ENCODE measurements at places on chromosomes 7 and 10.

DNA sequence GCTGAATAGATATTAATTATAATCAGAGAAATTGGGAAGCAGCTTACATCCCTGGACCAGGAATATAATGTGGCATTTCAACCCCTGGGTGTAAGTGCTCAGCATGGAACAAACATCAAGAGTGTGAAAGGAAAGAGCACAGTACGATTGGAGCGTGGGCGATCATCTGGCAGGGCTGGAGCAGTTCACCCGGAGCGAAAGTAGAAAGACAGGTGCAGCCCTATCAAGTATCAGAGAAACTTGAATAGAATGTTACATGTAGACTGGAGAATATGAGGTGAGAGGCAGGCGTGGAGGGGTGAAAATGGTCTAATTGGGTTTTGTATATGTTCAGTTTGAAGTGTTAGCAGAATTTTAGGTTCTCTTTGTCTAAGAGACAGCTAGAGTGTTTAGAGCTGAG lies 303.0 kb downstream of the MDFIC start:
- no peak for DNase-seq

DNA sequence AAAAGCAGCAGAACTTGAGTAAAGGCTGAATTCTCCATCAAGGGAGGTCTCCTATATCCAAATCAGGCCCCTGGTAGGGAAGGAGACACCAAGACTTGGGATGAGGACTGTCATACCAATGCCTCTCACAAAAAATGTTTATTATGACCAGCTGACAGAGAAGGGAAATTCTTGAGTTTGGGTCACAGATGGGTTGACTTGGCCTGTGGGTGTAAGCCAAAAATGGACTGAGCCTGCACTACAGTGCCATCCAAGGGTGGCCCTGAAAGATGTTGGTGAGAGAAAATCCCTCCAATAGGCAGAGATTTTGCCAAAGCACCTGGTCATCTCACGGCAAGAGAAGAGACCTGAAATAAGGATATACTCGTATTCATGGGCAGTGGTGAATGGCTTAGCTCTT lies 27.0 kb upstream of the PPIF start:
- DNase-seq = no peak

GRCh38 chr10:28327491-28327880 lies 24.6 kb upstream of the MPP7 start:
- DNase-seq = no peak

DNA sequence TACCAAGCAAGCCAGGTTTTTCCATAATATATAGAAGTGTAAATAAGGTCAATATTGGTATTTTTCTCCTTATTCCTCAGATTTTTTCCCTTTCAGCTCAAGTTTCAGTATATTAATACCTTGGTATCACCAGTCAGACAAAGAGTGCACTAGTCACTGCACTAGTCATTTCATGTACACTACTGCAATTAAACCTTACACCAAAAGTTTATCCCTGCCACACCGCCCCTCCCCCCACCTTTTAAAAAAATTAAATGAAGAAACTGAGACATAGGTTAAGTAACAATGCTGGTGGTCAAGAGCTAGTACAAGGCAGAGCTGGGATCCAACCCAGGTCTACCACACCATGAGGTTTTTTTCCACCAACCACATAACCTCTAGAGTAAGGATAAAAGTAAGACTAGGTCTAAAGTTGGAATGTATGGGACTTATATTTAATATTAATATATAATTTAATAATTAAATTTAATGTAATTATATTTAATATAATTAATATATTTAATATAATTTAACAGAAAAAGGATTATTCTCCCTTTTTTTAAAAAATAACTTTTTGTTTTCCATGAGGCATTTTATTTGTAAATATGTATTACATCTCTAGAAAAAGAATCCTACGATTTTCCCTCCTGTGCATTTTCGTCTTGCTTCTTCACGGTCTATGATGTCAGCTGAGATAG lies 68.5 kb downstream of the NT5C2 start:
- no peak for DNase-seq

- DNase-seq = no peak
Measured at GRCh38 chr7:94632338-94633013, 23.5 kb downstream of the SGCE start.

- DNase-seq = no peak
Measured at GRCh38 chr7:36244429-36244828, 91.4 kb downstream of the EEPD1 start.

DNA sequence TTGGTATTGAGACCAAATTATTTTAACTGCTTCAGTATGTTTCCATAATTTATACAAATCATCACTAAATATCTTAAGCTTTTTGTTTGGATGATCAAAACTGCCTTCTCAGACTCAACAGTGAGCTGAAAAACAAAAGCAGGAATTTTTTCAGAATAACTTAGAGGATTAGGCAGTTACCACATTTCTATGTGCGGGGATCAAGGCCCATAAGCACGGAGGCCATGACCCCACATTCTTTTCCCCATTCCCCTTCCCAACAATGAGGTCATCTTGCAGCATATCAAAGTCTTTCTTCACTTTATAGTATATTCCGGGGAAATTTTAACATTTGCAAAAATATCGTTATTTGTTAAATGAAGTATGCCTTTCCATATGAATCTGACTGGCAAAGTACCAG lies 125.8 kb downstream of the ELMO1 start:
- no peak for DNase-seq

DNA sequence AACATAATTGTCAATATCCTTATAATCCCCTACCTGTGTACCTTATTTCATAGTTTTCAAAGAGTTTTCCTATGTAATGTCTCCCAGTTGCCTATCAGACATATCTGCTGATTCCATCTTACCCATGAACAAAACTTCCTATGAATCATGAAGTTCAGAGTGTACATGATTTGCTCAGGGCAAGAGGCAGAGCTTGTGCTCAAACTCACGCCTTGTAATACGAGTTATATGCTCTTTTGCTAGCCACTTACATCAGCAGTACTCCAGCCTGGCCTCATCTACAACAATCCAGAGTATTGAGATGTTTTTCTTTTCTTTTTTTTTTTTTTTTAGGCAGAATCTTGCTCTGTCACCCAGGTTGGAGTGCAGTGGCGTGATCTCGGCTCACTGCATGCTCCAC lies 11.8 kb downstream of the PKD2L1 start:
- DNase-seq = no peak

GRCh38 chr10:16673443-16673842 lies 143.8 kb downstream of the RSU1 start:
- DNase-seq = no peak

DNA sequence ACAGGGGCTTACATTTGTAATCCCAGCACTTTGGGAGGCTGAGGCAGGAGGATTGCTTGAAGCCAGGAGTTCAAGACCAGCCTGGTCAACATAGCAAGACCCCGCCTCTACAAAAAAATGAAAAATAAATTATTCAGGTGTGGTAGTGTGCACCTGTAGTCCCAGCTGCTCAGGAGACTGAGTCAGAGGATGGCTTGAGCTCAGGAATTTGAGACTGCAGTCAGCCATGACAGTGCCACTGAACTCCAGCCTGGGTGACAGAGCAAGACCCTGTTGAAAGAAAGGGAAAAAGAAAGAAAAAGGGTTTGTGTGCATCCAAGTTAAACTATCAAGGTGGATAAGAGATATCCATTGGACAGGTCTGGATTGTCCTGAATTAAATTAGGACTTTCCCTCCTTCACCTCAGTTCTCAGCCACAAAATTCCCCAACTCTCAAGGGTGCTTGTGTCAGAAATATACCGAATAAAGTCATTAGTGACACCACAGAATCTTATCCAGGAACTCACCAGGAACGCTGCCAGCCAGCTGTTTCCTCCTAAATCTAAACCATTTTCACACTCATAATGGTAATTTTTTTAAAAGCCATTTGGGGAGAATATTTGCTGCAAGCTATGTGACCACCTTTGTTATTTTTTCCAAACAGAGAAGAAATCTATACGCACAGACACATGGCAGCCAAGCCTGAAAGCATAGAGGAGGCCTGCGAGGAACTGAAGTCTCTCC lies 12.0 kb downstream of the AFAP1L2 start:
- DNase-seq = no peak

DNA sequence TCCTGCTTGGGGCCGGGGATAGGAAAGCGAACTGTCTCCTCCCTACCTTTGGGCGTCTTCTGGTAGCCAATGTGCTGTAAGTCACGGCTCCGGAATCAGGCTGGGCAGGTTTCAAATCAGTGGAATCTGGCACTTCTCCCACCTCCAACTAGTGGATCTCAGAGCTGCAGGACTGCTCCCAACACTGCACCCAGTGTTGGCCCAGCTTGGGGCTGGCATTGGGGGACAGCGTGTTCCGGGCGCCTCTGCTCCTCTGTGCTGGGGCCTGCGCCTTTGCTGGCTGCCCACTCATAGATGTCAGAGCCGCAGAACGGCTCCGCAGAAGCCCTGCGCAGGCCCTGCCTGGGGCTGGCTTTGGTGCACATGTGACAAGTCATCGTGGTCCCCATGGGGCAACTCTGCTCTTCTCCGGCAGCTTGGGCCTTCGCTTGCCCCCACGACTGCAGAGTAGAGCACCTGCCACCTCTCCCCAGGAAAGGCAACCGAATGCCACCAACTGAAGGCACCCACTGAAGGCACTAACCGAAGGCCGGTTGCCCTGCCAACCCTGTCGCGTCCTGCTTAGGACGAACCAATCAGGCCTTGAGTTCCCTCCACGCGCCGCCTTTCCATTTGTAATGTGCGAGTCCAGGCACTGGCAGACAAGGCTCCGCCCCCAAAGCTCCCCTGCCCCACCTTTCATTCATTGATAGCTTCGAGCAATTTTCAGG lies 85.5 kb upstream of the ABI1 start:
- DNase-seq = no peak

- DNase-seq = no peak
Measured at GRCh38 chr10:62648921-62649320, 155.6 kb upstream of the ADO start.

DNA sequence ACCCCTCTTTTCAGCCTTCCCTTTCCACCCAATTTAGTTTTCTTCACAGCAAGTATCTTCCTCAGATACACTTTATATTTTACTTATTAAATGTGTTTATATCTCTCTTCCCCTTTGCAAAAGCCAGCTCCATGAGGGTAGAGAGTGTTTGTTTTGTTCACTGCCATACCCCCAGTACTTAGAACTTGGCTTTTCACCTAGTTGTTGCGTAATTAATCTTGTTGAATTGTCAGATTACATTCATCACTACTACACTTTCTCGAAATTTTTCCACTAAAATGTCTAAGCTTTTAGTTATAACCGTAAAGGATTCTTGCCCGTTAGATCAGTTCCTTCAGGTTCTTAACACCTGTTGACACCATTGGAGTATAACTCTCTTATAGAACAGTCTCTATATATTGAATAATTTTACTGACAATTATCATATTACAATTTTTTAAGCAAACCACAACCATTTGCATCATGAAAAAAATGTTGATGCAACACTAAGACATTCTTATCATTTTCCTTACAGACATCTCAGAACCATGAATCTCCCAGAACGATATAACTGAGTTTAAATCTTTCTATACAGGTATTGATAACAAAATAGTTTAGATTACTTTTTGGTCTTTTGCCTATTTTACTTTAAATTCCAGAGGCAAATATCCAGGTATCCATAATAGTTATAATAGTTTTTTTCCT lies 29.9 kb downstream of the VWDE start:
- DNase-seq = no peak

- DNase-seq = no peak
Measured at GRCh38 chr7:33395340-33395739, 266.0 kb downstream of the BBS9 start.
